GF-D8 (cell line): ENCODE measurements at places on chromosomes 7 and 10.

DNA sequence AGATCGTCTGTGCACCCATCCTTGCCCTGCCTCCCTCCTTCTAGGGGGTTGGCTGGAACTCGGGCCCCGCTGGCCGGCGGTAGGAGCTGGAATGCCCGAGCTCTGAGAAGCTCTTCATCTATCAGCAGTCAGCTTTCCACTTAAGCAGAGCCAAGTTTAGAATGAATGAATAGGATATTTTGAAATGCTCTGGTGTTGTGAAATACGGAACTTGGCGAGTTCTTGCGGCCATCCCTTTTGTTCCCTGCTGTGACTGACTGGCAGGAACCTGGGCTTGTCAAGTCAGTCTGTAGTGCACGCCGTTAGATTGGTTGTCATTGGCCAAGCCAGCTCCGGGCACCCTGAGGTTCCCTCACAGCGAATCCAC lies 33.3 kb downstream of the FOXK1 start:
- DNase-seq = peak; percentile 97

GRCh38 chr10:125994601-125995000 lies 98.2 kb downstream of the FANK1 start:
- DNase-seq = no peak

GRCh38 chr7:1970895-1971294 lies 261.9 kb downstream of the MAD1L1 start:
- DNase-seq = no peak

DNA sequence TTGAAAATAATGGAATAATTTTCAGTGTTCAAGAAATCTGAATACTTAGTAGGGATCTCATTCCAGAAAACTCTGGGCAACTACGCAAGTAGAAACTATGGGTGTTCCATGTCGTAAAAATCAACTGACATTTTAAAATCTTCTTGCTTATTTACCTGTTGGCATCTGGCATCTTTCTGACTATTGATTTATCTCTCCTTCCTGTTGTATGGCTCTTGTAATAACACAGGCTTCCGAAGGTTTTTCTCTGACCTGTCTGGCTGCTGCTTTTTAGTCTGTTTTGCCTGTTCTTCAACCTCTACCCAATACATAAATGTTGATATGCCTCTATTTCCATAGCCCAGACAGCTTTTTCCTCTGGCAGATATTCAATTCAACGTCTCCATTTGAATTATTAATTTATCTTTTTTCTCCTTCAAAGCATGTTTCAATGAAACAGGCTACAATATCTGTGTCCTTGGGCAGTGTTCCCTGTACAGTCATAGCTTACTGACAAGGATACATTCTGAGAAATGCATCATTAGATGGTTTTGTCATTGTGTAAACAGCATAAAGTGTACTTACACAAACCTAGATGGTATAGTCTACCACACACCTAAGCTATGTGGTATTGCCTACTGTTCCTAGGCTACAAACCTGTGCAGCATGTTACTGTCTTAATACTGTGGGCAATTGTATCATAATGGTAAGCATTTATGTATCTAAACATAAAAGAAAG lies 105.9 kb upstream of the ETV1 start:
- no peak for DNase-seq

GRCh38 chr10:84177541-84178141 lies 4.0 kb downstream of the GPR15LG start:
- no peak for DNase-seq

DNA sequence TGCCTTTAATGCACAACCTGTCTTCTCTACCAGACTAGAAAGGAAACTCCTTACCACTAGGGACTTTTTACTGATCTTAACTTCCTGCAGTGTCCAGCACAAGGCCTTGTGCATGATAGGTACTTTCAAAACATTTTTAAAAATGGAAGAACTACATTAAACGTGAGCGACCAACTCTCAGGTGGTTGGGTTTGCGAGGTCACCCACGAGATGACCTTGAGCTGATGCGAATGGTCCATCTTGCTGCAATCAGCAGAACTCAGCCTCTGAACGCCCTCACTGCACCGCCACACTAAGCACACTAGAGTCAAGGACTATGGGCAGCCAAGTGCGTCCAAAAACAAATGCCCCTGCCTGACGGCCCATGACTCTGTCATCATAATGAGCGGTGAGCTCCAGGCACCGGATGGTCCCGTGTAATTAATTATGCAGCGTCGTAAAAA lies 34.9 kb upstream of the PTF1A start:
- DNase-seq = no peak

- DNase-seq = no peak
These were observed 249.1 kb upstream of the PITRM1 start for GRCh38 chr10:3421537-3422257.

- DNase-seq = no peak
These were observed 149.6 kb downstream of the C10orf105 start for GRCh38 chr10:71569775-71570588.

- DNase-seq = no peak
These were observed 357.6 kb downstream of the DPP6 start for GRCh38 chr7:154409703-154410311.

- DNase-seq = no peak
These were observed 91.9 kb downstream of the PAXIP1 start for GRCh38 chr7:154910977-154911376.

- DNase-seq = no peak
These were observed 69.1 kb upstream of the COMTD1 start for GRCh38 chr10:75304741-75305390.

- DNase-seq = no peak
These were observed 18.8 kb upstream of the SMNDC1 start for GRCh38 chr10:110323503-110323902.

- no peak for DNase-seq
These were observed 63.5 kb downstream of the RABGEF1 start for GRCh38 chr7:66804001-66804400.

- DNase-seq = no peak
These were observed 101.5 kb upstream of the RAB11FIP2 start for GRCh38 chr10:118148247-118148646.

GRCh38 chr7:123096976-123097375 lies 101.5 kb upstream of the TAS2R16 start:
- DNase-seq = no peak

DNA sequence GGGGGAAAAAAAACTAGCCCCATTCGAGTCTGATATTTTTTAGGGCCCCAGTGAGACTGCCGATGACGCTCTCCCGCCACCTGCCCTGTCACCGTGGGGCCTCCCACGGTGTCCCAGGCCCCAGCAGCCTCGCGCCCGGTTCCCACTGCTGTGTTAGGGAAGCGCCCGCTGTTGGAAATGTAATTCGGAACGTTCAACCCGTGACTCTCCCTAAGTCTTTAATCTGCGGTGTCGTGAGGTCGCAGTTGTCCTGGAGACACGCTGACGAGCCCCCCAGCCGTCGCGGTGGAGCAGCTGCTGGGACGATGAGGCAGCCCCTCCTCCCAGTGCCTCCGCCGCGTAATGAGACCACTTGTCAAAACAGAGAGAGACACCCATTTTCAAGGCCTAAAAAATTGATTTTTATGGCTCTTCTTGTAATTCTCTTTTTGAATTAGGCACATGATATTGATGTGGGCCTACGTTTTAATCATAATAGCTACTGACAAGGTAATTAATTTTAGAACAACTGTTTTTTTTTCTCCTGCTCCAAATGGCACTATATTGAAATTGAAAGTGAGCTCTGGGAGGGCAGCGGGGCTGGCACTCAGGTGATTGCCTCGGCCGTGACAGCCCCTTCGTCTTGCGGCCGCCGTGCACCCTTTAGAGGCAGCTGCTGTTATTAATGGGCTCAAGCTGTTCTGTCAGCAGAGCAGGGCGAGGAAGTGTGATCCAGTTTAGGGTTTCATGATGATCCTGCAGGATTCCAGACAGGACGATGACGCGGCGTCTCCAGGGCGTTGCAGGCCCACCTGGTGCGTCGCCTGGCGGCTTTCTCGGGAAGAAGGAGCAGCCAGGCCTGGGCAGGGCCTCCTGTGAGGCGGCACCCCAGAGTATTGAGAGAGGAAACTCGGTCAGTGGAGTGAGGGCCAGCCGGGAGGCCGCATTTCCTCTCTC lies 63.3 kb downstream of the NKX6-2 start:
- no peak for DNase-seq

DNA sequence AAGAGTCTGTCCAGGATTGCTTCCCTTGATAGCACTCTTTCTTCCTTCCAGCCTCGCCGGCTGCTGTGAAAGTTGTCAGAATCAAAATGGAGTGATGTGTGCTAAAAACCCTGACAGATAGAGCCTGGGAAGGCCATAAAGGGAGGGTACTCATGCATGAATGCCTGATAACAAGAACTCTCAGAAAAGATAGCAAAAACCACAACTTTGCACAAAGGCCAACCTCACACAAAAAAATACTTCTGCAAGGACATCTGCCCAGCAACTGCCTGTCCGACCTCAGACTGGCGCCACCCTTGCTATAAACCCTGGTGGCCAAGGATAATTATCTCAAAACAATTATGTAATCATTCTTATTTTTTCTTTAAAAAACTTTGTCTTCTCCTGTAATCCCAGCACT lies 133.2 kb upstream of the SVIL start:
- DNase-seq = peak; percentile 42

DNA sequence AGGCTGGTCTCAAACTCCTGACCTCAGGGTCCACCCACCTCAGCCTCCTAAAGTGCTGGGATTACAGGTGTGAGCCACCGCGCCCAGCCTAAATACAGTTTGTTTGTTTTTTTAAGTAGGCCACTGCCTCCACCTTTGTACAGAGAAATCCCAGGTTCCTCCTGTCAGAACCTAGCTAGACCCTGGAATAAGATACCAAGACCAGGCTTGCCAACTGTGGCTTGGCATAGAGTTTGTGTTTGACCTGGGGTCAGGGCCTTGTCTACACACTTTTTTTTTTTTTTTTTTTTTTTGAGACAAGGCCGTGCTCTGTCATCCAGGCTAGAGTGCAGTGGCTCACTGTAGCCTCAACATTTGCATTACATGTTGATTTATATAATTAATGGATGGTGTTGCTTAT lies 34.3 kb upstream of the DNAH11 start:
- DNase-seq = no peak

GRCh38 chr10:549391-549790 lies 140.1 kb downstream of the DIP2C start:
- no peak for DNase-seq

DNA sequence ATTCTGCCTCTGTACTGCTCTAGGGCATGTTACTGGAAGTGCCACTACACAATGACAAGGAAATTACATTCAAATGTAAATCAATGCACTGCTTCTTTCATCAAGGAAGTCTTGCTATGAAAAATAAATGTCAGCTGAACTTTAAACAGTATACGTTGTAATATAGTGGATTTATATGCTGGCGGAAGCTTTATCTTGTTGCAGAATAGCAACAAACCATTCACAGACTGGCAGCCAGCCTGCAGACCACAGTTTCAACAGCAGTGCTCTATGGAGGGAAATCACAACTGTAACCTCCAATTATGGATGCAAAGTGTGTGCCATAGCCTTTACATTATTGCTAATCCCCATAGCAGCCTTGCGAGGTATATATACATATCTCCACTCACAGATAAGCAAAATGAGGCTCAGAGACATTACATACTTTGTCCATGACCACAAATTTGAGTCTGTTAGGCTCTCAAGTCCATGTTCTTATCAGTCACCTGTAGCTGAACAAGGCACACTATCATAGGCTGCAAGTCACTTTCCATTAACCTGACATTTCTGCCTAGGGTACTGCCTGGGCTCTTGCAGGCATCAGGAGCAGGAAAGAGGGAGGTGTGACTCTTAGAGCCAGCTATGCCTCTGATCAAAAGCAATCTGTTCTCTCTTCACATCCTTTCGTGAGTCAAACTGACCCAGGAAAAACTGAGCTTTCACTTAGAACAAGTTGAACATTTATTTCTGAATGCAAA lies 22.6 kb downstream of the COL28A1 start:
- DNase-seq = no peak

DNA sequence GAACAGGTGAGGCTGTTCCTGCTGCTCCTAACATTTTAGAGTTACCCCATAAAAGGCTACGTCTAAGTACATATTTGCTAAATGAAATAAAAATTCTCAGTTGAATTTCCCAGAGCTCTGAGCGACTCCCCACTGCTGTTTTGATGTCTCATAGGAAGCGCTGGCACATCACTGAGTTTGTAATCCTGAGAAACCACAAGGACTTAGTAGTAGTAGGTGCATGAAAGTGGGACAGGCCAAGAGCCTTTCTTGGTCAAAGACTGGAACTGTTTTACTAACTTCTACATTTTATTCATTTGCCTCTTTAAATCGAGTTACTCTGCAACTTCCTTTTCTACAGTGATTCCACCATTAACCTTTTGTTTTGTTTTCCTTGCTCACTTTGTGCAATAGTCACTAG lies 85.9 kb downstream of the XPNPEP1 start:
- no peak for DNase-seq

DNA sequence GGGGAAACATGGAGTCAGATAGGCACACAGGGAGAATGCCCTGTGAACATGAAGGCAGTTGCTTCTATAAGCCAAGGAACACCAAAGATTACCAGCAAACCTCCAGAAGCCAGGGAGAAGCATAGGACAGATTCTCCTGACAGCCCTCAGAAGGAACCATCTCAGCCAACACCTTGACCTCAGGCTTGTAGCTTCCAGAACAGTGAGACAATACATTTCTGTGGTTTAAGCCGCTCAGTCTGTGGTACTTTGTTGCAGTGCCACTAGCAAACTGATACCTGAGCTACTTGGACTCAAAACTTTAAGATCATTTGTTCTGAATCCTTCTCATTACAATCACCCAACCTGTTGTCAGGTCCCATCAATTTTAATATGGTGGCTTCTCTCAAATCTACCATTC lies 31.2 kb downstream of the ABLIM1 start:
- no peak for DNase-seq

DNA sequence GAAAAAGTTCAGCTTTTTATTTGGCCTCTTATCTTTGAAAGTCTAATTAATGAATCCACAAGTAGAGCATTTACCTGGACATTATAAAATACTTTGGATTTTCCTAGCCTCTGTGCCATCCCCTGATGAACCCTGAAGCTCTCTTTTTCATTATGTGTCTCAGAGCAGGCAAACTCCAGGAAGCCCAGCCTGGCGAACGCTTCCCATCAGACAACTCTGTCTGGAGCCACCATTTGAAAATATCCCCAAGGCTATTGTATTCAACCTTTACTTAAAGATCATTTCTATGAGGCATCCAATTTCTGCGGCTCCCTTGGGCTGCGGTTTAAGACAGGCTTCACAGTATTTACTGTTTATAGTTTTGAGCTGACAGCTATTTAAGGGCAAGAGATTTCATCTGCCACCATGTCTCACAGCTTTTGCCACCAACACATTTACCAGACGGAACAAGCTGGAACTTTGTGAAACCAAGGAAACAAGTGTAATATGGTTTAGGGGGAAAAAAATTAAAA lies 257.2 kb upstream of the GLI3 start:
- DNase-seq = no peak

GRCh38 chr7:93858857-93859256 lies 31.7 kb downstream of the TFPI2 start:
- no peak for DNase-seq
